ACHN (cell line): ENCODE measurements at places on chromosomes 5 and 9.

GRCh38 chr9:70496244-70496643 is 81.8 kb upstream of the KLF9 start:
- DNase-seq: no peak

DNA sequence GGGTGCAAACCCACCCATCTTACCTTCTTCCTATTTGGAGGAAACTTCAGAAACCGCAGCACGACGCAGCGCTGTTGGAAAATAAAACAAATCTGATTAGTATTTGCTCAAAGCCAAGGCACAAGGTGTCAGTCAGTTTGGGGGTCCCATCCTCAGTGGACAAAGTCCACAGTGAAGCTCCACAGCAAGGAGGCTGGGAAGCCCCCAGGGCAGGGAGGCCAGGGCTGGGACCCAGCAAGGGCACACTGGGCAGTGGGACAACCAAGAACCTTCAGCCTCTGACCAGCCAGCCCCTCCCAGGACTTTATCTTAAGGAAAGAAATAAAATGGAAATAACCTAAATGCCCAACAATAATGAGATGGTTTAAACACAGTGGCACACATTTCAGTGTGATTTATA is 11.3 kb downstream of the IPPK start:
- no peak for DNase-seq

DNA sequence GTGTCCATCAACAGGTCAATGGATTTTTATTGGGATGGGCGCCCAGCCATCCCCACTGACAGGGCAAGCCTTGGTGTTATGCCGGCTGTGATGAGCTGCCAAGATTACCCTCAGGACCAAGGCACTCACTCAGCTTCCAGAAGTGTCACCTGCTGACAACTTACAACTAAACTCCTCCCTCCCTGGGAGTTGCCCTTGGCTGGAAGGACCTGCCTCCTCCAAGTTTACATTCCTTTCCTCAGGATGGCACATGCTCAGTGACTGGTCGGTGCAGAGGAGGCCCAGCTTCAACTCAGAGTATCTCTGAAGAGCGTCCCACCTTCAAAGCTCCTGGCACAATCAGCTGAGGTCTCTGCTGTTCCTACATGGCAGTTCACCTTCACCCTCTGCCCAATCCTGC is 52.5 kb upstream of the ZBTB43 start:
- DNase-seq: no peak

GRCh38 chr5:178640331-178641045 is 13.6 kb upstream of the CLK4 start:
- DNase-seq: no peak

DNA sequence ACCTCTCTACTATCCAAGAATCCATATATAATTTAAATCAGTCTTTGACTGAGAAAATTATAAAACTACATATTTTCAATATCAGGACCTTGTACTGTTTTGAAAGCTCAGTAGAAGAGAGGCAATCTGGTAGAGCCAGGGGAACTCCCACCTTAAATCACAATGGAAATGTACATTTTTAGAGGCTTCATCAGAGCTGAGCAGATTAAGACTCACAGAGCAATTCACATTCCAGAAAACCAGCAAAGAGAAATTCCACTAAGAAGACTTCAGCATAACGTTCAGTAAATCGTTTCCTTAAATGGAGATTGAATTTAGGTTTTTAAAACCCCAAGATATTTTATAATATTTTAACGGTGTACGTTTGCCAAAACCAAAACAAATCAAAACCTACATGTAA is 227.8 kb upstream of the TRPM3 start:
- no peak for DNase-seq

DNA sequence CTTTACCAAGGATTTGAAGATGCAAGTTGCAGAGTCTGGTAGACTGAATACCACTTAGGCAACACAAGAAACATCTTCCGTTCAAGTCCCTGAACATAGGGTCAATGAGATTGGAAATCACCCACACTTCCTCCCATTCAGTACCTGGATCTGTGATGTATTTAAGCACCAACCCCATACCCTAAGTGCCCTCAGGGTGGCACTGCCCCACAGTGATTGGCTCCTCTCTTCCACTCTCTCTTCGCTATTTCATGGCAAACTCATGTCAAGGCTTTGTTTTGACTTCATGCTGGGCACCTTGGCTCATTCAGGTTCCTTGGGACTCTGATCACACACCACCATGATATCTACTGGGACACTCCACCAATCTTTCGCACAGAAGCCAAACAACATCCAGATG is 53.7 kb downstream of the GGTA1 start:
- DNase-seq: peak; percentile 2

- no peak for DNase-seq
Measured at GRCh38 chr9:108903420-108904103, 30.4 kb downstream of the ELP1 start.

- no peak for DNase-seq
Measured at GRCh38 chr9:4936823-4937222, 48.2 kb upstream of the JAK2 start.

- no peak for DNase-seq
Measured at GRCh38 chr5:73365990-73366667, 82.4 kb downstream of the FOXD1 start.

- DNase-seq: no peak
Measured at GRCh38 chr9:34896112-34896511, 62.0 kb upstream of the PHF24 start.

DNA sequence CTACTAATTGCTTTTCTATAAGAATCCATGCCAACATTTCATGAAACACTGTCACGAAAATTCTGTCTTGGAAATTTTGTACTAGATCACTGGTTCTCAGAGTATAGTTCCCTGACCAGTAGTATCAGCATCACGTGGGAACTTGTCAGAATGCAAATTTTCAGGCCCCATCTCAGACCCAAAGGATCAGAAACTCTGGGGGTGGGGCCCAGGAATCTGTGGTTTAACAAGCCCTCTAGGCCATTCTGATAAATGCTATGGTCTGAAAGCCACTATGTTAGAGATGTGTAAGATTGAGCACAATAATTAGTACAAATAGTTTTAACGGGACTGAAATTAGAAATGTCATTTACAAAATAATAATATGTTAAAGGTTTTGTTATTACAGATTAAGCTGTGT is 615.7 kb upstream of the ARRDC3 start:
- no peak for DNase-seq

DNA sequence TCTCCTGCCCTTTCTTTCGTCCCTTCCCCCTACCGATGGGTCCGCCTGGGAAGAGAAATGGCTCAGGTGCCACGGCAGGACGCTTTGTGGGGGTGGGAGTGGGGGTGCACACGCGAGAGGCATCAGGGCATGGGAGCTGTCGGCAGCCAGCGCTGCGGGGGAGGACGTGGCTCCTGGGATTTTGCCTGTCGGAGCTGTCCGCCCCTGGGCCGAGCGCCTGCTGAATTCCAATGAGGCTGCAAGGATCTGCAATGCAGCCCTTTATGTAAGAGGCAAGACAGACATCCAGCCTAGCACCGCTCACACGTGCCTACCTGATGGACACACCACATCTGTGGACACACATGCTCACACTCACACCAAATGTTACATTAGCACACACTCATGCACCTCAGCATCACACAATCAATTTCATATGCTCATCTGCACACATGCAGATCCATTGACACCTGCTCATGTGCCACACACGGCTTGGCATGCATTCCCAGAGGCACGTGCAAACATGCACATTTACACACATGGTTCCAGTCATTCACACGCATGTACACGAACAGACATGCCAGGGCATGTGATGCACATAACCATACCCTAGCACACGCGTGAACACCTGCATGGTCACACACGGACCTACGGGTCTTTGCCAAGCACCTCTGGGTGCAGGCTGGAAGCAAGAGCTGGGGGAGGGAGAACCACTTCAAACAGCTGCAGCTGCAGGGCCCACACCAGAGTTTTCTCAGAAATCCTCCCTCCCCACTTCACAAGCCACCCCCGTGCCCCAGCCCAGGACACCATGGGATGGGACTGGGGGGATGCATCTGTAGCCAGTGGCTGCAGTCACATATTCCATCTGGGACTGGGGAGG is 1.4 kb downstream of the GRIN1 start:
- DNase-seq: no peak

DNA sequence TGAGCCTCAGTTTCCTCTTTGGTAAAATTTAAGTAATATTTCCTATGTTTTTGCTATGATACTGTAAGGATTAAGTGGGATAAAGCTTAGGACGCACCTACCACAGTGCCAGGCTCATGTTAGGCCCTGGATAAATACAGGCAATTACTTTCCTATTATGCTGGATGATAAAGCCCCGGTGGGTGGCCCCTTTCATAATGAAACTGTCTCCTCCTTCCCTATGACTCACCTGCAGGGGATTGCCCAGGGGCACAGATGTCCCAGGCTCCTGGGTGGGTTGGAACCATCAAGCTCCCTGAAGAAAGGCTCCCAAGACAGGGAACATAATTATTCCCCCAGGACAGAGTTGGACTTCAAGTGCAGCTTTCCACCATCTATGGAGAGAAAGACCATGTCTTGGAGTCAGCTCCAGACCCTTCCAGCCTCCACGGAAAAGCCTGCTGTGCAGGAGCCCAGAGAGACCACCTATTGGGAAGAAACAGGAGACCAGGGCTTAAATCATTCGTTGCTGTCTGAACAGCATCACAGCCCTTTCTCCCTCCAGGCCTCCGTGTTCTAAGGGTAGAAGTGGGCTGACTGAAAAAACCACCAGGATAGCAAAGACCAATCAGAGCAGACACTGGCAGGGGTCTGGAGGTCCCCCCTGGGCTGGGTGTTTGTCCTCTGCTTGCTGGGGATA is 43.2 kb upstream of the FOXE1 start:
- no peak for DNase-seq

- peak; percentile 62 for DNase-seq
Measured at GRCh38 chr9:97632248-97632984, 752 bp downstream of the TSTD2 start.

DNA sequence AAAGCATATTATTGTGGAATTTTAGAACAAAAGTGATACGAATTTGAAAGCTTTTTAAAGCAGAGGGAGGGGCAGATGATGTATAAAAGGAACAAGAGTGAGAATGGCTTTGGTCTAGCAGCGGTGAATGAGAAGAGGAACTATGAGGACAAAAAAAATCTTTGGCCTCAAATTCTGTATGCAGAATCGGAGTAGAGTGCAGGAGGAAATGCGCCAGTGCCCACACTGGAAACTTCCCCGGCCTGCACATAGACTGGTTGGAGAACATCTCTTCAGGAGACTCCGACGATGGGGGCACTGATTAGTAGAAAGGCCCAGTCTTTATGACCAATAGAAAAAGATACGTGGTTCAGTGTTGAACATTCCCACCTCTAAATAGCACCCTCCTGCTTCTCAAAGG is 51.3 kb downstream of the SLC46A2 start:
- DNase-seq: no peak

DNA sequence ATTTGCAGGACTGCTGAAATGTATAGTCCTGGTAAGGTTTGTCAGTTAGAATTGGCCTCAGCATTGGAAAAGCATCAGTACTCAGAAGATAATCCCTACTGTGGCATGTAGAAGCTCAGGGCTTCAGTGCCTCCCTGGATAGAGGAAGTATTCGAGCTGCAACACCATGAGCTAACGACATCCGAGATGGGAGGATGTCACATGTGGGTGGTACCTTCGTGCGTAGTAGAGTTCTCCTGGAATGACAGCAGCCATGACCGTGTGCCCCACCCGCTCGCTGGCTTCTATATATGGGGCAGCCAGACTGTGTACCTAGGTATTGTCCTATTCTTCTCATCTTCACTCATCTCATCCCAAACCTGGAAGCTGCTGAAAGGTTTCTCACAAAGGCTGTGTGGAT is 345.8 kb upstream of the KLF9 start:
- DNase-seq: no peak

- peak; percentile 62 for DNase-seq
Measured at GRCh38 chr5:131394128-131394527, 130.3 kb downstream of the CDC42SE2 start.

DNA sequence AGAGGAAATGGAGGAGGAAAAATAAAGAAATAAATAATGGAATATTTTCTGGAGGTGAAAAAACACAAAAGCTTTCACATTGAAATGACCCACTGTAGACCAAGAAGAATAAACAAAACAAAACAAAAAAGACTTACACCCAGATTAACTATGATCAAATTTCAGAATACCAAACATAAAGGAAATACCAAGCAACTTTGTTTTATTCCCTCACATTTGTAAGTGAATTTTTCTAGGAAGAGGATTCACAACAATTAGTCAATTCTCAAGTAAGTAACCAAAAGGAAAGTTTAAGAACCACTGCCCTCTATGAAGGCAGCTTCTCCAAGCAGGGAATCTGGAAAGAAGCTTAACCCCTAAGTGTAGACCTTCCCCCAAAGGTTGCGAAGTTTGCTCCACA is 29.6 kb upstream of the B4GALT1 start:
- DNase-seq: no peak

- peak; percentile 2 for DNase-seq
Measured at GRCh38 chr5:113447498-113448050, 12.8 kb upstream of the TSSK1B start.

DNA sequence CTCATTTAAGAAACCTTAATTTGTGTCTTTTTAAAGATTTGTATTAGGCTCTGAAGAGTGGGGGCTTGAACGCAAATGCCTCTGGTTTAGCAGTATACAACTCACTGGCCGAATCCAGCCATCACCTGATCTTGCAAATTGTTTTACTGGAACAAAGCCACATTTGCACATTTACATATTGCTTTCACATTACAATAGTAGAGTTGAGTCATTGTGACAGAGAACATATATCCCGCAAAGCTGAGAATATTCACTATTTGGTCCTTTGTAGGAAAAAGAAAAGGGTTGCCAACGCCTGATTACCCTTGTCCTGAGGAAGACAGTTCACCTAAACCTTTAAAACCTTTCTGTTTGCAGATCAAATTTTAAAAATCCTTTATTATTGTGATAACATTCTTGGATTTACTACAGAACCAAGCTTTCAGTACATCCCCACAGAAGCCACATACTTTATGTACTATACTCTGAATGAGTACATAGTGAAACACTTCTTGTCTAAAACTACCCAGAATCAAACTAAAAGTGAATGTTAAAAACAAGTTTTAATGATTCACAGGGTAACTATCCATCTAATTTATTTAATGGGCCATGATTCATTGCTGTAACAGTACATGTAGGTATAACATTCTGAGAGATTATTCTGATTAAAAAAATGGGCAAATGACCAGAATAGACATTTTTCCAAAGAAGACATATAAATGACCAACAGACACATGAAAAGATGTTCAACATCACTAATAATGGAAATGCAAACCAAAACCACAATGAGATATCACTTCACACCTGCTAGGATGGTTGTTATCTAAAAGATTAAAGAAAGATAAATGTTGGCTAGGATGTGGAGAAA is 161.0 kb downstream of the SLC25A46 start:
- no peak for DNase-seq

- peak; percentile 4 for DNase-seq
Measured at GRCh38 chr5:168104811-168105481, 186.5 kb upstream of the WWC1 start.

GRCh38 chr9:16262477-16263261 is 607.8 kb downstream of the BNC2 start:
- DNase-seq: no peak

- no peak for DNase-seq
Measured at GRCh38 chr5:31244921-31245320, 51.4 kb downstream of the CDH6 start.
